AG04449 (cell line): ENCODE measurements at places on chromosomes 12 and 14.

GRCh38 chr12:8603286-8603685, 9.4 kb downstream of the AICDA start:
- DNase-seq, result no peak

DNA sequence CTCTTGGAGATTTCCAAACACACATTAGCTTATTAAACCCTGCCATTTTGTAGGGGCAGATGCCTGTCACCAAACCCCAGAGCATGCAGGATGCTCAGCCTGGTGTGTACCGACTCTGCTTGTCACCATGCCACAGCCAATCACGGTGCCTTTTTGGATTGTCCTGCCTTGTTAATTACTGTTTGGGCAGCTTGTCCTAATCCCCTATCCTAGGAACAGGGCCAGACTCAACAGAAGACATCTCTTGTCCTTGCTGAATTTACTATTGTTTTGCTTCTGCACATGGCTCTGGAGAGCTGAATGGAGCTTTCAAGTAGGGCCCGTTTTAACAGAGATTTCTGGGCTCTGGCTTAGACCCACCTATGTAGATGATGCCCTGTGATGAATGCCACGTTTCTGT, 388.5 kb downstream of the AACS start:
- no peak for DNase-seq

DNA sequence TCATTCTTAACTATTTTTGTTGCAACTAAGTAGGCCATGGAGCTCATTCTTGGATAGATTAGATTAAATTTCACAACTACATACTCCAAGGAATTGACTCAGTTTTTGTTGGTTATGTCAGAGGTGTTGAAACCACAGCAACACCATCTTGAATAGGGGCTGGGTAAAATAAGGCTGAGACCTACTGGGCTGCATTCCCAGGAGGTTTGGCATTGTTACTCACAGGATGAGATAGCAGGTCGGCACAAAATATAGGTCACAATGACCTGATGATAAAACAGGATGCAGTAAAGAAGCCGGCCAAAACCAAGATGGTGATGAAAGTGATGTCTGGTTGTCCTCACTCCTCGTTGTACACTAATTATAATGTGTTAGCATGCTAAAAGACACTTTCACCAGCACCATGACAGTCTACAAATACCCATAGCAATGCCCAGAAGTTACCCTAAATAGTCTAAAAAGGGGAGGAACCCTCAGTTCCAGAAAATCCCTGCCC, 20.9 kb downstream of the DMAC2L start:
- peak; percentile 74 for DNase-seq

- no peak for DNase-seq
These were observed 99.9 kb downstream of the PHETA1 start for GRCh38 chr12:111268738-111269572.

DNA sequence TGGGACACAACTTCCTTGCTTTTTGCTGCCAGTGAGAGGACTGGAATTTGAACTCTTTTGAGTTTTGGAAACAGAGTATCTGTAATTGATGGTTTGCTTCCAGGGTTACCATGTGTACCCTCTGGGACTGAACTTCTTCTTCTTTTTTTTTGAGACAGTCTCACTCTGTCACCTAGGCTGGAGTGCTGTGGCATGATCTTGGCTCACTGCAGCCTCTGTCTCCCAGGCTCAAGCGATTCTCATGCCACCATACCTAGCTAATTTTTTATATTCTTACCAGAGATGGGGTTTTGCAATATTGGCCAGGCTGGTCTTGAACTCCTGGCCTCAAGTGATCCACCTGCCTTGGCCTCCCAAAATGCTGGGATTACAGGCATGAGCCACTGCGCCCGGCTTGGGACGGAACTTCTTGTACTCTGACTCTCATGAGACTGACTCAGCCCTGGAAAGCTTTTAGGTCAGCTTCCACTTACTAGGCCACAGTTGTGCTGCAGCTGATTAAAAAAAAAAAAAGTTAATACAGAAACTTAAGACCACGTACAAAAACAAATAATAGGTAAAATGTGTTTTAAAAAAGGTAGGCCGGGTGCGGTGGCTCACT, 15.8 kb downstream of the SEL1L start:
- DNase-seq, result no peak

DNA sequence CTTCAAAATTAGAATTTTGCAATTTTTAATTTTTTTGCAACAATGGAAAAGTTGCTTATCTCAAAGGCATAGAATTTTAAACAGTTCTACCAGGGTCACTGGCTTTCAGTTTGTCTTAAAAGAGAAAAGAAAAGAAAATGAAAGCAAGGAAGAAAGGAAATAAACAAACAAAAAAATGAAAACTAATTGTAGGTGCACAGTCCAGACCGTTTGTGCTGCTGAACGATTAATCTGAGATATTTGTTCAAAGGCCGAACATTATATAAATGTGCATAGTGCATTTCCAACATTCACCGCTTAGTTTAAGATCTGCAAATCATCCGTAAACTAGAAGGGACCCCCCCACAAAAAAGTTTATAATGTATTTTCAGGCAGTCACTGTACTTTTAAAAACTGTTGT, 5.5 kb upstream of the OTX2 start:
- DNase-seq, result no peak
